Mesendoderm (in vitro differentiated cells): ENCODE measurements at places on chromosomes 1 and 21.
A peak's percentile ranks its signal among the peaks of the same experiment; 100 is the strongest.

- no peak overlapping the region for H3K27ac ChIP-seq
- H3K4me1 ChIP-seq = peaks cover 11% of the 10 kb centered on the region
- peak; percentile 36 for DNase-seq
- no peaks in the 10 kb centered on the region for H3K27me3 ChIP-seq
Measured at GRCh38 chr1:225413708-225414375, 14.0 kb downstream of the LBR start.

DNA sequence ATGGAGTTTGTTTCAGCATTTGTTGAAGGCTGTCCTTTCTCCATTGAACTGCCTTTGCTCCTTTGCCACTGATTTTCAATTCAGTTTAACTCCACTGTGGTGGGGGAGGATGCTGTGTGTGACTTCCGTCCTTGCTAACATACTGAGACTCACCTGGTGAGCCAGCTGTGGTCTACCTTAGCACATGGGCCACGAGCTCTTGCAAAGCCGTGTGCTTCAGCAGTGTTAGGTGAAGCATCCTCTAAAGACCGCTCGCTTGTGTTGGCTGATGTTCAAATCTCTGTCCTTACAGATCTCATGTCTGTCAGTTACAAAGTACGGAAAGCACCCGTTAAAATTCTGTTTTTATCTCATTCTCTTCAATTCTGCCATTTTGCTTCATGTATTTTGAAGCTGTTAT is 3.6 kb upstream of the SPATC1L start:
- peaks cover 2% of the 10 kb centered on the region for H3K4me1 ChIP-seq
- H3K4me3 ChIP-seq = no peak overlapping the region
- no peak overlapping the region for H3K27ac ChIP-seq
- H3K36me3 ChIP-seq = peaks cover 12% of the 10 kb centered on the region

DNA sequence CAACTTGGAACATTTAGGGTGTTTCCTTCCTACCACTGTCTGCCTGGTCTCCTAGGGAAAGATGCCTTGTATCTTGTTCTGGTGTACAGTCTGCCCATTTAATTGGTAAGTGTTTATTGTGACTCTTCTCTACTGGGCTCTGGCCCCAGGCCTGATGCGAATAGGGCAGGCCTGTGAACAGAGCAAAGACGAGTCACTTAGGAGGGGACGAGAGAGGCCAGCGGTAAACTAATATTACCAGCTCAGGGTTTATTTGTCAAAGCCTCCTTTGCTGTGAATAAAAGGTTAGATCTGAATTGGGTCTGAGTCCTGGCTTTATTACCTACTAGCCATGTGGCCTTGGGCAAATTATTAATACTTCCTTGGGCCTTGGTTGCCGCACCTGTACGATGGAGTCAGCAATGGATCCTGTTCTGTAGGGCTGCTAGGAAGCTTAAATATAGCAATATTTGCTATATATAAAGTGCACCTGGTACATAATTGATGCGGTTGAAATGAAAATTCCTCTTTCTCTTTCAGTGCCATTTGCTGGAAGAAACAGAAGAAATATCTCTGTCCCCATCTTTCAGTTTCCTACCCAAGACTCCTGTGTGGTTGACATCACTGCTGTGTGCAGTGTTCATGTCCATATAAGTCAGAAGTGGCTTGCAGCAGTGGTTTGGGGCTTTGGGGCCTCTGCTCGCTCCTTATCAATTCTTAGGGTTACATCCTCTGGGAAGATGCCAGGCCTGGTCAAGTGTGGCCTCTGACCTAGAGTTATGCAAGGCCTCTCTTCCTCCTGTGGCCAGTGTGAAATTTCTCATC is 32.4 kb downstream of the MAPKAPK2 start:
- H3K4me3 ChIP-seq = no peak overlapping the region
- no peaks in the 10 kb centered on the region for H3K4me1 ChIP-seq

- H3K4me1 ChIP-seq = no peaks in the 10 kb centered on the region
- H3K36me3 ChIP-seq = peaks cover 10% of the 10 kb centered on the region
- no peak for DNase-seq
- no peak overlapping the region for H3K4me3 ChIP-seq
Measured at GRCh38 chr1:44220001-44220751, 6.9 kb downstream of the DMAP1 start.

DNA sequence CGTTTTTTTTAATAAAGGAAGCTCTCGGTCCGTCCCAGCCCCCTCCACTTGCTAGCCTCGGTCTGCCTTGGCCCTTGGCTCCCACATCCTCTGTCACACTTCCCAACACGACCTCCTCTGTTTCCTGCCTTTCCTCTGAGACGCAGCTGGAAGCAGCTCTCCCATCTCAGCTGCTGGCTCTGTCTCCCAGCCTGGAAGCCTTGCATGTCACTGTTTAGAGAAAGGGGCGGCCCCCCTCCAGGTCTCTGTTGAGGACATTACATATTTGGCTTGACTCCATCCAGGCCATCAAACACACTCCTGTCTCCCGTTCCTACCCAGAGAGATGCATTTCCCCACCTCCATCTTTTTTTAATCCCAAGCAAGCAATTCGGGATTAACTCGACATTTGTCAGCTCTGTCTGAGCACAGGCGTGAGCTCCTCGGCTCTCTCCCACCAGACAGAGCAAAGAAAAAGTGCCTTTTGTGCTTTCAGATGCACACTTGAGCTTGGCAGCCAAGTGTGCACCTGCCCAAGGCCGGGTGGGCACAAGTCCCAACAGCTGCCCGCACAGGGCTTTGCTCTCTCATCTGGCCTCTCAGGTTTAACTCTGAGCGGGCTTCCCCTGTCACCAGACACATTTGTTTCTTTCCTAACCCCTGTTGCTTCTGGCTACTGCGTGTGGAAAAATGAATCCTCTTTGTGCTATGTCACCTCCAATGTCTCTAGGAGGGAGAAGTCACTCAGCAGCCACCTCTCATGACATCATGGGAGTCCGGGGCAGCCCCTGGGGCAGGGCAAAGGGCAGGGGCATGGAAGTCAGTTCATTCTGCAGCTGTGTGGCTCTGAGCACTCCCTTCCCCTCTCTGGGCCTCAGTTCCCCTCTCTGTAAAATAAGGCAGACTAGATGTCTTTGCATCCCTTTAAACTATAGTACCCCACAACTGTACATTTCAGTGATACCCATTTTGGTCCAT is 108.3 kb downstream of the KCND3 start:
- H3K4me3 ChIP-seq = no peak overlapping the region
- H3K27me3 ChIP-seq = no peaks in the 10 kb centered on the region
- no peak for DNase-seq
- no peak overlapping the region for H3K27ac ChIP-seq

DNA sequence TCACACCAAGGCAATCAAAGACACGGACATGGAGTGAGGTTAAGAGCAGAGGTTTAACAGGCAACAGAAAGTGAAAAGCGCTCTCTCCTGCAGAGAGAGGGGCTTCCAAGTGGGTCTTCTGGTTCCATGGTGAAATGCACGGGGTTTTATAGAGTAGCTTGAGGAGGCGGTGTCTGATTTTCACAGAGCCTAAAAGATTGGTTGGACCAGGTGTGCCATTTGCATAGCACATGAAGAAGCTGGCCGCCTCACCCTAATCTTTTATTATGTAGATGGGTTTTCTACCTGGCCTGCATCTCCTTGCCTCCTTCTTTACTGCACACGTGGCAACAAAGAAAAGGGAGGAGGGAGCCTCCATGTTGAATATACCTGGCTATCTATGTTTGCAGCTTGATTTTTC is 197.3 kb downstream of the RYR2 start:
- no peak overlapping the region for H3K27ac ChIP-seq
- peak; percentile 53 for DNase-seq
- no peaks in the 10 kb centered on the region for H3K4me1 ChIP-seq
- no peak overlapping the region for H3K4me3 ChIP-seq
- no peaks in the 10 kb centered on the region for H3K27me3 ChIP-seq
- no peaks in the 10 kb centered on the region for H3K36me3 ChIP-seq

- no peaks in the 10 kb centered on the region for H3K27me3 ChIP-seq
- DNase-seq = no peak
- H3K4me1 ChIP-seq = no peaks in the 10 kb centered on the region
- no peak overlapping the region for H3K27ac ChIP-seq
- H3K36me3 ChIP-seq = no peaks in the 10 kb centered on the region
Measured at GRCh38 chr21:29145354-29145782, 14.9 kb downstream of the MAP3K7CL start.

DNA sequence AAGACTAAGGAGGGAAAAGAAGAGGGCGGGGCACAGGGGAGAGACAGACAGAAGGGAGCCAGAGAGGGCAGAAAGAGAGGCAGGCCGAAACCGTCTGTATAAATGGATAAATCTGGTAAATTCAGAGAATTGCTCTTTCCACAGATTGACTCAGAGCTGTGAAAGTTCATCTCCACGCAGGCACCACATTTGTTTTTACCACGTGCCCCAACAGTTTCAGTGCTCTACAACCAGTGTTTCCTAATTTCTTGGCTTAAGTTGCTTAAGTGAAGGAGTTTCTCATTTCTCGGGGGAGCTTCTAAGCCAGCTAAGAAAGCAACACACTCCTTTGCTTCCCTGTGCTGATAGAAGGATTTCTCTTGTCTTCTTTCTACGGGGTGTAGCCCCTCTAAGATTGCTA is 87.1 kb downstream of the ENAH start:
- no peak overlapping the region for H3K27ac ChIP-seq
- DNase-seq = no peak
- no peaks in the 10 kb centered on the region for H3K4me1 ChIP-seq
- no peak overlapping the region for H3K4me3 ChIP-seq
- no peaks in the 10 kb centered on the region for H3K36me3 ChIP-seq
- no peaks in the 10 kb centered on the region for H3K27me3 ChIP-seq

DNA sequence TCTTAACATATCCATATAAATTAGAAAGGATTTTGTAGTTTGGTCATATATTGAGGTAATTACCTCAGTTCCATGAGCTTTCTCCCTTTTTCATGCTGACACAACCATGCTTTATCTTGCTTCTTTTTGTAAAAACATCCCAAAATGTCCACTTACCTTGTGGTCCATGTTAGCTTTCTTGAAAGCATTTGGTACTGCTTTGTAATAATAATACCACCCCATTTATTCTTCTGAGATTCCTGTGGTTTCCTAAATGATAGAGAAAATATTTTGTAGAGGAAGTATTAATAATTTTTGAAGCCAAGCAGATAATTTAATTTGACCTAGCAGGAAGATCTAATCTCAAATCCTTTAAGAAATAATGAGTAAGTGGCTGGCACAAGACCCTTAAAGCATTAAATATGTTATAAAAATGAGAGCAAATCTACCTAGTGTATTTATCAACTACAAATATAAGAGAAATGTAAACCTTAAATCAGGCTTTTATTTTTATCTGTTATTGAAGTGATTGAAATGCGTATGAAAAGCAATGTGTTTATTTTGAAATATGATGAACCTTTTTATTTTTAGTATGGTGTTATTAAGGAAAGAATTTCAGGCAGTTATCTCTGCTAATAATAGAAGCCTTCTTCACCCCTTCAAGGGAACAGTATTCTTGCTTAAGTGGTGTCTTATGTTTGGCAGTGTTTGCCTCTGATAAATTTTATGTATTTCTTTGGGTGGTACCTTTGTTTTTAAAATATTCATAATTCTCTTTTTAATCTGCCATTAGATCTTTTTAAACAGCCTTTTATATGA is 9.2 kb downstream of the PRKAA2 start:
- no peak overlapping the region for H3K27ac ChIP-seq
- no peaks in the 10 kb centered on the region for H3K27me3 ChIP-seq
- no peaks in the 10 kb centered on the region for H3K36me3 ChIP-seq
- no peak for DNase-seq
- no peaks in the 10 kb centered on the region for H3K4me1 ChIP-seq

DNA sequence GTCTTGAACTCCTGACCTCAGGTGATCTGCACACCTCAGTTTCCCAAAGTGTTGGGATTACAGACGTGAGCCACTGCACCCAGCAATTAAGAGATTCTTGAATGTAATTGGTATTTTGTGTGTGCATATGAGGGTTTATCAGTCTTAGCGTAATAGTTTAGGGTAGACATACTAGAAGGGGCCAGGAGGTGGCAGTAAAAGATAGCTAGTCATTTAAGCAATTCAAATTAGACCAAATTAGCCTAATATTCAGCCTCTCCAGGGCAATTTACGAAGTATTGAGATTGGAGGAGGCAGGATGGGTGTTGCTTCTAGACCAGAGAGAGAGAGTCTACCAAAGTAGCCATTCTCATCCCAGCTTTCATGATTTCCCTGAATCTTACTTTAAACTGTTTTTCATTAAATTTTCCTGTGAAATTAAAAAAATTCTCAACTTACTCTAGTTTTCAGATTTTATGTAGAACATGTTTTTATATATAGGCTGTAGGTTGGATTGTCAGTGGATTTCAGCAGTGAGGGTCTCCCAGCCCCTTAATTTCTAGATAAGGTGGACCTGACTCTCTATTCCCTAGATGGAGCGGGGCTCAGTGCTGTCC is 119.7 kb downstream of the HHAT start:
- H3K27me3 ChIP-seq = no peaks in the 10 kb centered on the region
- H3K4me3 ChIP-seq = no peak overlapping the region
- H3K4me1 ChIP-seq = peaks cover 2% of the 10 kb centered on the region
- no peaks in the 10 kb centered on the region for H3K36me3 ChIP-seq
- no peak overlapping the region for H3K27ac ChIP-seq

DNA sequence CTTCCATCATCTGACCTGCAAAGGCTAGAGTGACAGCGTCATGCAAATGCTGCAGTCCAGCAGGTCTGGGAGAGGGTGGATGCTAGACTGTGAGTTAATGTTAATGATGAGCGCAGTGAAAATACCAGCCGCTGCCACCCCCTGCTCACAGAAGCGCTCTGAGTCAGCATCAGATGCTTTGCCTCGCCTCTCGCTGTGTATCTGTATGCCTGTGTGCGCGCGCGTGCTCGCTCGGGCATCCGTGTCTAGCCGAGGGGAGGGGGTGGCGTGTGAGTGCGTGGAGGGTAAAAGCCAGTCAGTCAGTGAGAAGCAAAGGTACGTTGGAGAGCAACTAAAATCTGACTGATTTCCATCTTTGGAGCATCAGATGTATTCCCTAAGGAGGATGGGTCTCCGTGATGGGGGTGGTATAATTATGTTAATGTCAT is 858.7 kb downstream of the USP25 start:
- H3K36me3 ChIP-seq = no peaks in the 10 kb centered on the region
- no peaks in the 10 kb centered on the region for H3K4me1 ChIP-seq
- H3K27me3 ChIP-seq = no peaks in the 10 kb centered on the region
- H3K4me3 ChIP-seq = no peak overlapping the region

DNA sequence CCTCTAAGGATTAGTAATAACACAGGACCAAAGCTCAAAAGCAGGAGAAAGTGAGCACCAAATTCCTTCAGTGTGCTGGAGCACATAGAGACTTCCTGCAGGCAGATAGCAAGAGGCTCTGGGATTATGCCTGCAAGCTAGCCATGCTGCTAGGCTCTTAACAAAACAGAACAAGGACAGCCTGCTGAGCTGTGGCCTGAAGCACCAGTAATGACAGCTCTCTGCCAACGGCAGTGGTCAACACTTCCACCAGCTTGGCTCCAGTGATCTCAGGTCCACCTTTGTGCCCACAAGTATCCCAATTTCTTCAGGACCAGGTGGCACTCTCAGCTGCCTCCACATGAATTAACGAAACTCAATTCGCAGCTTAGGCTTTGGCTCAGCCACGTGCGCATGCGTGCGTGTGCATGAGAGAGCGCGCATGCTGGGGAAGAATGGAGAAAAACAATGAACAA is 64.2 kb downstream of the SLC45A1 start:
- peaks cover 2% of the 10 kb centered on the region for H3K4me1 ChIP-seq
- H3K27ac ChIP-seq = no peak overlapping the region
- no peaks in the 10 kb centered on the region for H3K27me3 ChIP-seq
- DNase-seq = peak; percentile 76
- no peaks in the 10 kb centered on the region for H3K36me3 ChIP-seq
